ENCODE measurements at places on chromosomes 12 and 14.

DNA sequence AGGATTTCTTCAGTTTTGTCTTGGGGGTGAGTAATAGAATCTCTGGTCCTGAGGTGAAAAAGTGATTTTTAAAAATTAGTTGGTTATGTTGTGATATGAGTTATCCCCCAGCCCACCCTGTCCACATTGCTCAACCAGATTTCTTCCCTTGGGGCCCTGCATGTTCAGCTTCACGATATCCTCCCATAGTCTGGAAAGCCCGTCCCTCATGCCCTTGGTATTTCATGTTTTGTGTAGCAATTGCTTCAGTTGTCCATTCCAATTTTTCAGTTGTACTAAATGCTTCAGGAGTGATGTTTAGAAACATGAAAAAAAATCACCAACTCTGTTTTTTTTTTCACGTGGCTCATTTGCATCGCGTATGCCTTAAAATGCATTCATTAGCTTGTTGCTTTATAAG is 17.5 kb upstream of the BICD1 start:
- DNase-seq: no peak

DNA sequence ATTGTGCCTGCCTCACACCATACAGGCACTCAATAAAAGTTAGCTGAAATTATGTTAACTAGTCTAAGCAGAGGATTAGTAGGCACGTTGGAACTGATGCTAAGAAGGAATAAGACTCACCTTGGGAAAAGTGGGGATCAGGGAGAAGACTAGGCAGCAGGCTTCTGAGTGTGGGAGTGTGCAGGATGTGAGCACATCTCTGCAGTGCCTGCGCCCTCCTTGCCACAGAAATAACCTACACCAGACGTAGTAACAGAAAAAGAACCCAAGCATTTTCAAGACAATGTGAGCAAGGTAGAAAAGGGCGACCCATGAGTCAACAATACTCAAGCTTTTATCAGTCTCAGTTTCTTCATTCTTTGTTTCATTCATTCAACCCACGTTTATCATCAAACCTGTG is 113.9 kb downstream of the CACNA1C start:
- DNase-seq: no peak

GRCh38 chr14:73723406-73723796 is 9.2 kb upstream of the PNMA1 start:
- no peak for DNase-seq

DNA sequence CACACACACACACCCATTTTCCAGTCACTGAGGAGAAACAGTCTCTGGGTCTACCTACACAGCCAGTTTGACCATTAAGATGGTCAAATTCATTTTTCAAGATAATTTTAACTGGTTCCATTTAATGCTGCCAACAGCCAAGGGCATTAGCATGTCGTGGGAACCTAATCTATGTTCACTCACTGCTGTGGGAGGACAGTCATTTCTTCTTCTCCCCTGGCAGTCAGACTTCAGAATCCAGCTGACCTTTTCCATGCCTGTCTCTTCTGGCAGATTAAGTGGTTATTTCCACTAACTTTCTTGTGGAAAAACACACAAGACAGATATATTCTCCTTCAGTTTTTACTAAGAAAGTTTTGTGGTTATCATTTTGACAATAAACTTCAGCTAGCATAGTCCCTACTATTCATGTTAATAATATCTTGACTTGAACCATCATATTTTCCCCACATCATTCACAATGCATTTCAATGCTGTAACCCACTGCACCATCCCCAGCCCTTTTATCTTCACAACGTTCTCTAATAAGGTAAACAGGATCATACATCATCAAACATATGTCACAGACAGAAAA is 82.2 kb downstream of the DAD1 start:
- DNase-seq: no peak

- peak; percentile 8 for DNase-seq
These were observed 3.6 kb downstream of the NAP1L1 start for GRCh38 chr12:76080729-76081415.

DNA sequence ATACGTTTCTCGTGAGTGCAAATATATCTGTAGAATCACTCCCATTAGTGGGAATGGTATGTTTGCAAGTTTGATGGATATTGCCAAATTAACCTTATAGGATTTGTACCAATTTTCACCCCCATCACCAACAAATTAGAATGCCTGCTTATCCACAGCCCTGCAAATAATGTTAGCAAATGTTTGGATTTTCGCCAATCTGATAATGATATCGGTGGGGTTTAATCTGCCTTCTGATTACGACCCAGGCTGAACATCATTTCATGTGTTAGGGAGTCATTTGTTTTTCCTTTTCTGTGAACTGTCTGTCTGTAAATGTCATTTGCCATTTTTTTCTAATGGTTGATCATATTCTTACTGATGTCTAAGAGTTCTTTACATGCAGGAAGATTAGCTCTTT is 4.1 kb upstream of the DAZAP2 start:
- DNase-seq: no peak

DNA sequence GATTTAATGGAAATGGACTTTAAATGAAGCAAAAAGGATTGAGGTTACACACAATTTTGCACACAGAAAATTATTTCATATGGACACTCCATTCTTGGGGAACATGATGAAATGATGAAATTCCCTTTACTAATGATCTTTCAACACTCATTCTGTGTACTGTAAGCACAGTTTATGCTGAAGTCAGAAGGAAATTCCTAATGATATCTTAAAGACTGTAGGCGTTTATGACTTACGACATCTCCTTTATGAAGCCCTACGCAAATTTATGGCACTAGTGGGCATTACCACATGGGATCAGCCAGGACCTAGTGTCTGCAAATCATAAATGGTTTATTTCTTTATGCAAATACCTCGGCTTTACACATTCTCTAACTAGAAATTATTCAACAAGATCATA is 97.9 kb upstream of the SOX5 start:
- DNase-seq: no peak

DNA sequence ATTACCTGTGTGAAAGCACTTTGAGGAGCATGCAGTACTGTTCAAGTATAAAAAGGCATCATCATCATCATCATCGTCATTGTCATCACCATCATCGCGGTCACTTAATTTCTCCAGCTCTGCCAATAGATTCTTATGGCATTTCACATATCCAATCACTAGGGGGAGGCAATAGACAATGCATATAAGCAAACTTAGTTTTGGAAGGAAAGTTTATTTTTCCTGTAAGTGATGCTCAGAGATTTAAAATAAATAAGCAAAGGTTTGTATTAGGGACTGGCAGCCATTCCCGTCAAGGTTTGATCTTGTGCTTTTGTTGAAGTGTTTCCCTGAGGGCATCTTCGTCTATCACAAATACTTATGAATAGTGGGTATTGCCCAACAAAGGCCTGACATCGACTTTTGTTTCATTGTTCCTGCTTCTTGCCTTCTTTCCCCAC is 127.4 kb downstream of the KTN1 start:
- DNase-seq: peak; percentile 39

DNA sequence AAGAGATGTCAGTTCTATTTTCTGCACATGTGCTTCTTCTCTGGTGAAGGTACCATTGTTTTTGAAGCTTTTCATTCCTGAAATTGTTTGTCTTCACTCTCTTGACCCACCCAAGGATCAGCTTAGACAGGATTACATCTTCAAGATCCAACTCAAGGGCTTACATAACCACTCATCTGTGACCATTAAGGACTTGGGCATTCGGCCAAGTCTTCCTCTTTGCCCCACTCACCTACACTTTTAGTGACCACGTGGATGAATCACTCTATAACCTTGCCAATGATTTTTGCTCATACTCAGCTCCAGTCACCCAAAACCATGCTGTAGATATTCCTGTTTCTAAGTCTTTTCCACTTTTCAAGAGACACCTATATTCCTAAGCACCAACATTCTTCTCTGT is 36.5 kb upstream of the SSTR1 start:
- peak; percentile 3 for DNase-seq

GRCh38 chr12:31406345-31406744 is 80.4 kb upstream of the SINHCAF start:
- DNase-seq: no peak

- no peak for DNase-seq
These were observed 11.7 kb downstream of the ITGA5 start for GRCh38 chr12:54407183-54407905.

DNA sequence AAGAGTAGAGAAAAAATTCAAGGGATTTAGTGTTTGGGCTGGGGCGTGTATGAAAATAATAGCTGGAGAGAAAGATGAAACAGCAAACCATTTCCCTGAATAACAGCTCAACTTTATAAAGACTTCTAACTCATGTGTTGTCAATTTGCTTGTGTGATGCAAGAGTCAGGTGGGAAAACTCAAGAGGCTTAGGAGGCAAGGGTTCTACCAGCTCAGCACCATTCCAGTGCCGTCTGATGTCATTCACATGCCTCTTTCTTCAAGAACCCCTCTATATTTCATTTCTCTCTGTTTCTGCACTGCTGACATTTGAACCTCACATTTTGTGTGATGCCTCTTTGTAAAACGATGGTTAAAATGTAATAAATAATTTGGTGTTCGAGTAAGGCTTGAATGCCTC is 192.2 kb downstream of the PRKD1 start:
- no peak for DNase-seq

DNA sequence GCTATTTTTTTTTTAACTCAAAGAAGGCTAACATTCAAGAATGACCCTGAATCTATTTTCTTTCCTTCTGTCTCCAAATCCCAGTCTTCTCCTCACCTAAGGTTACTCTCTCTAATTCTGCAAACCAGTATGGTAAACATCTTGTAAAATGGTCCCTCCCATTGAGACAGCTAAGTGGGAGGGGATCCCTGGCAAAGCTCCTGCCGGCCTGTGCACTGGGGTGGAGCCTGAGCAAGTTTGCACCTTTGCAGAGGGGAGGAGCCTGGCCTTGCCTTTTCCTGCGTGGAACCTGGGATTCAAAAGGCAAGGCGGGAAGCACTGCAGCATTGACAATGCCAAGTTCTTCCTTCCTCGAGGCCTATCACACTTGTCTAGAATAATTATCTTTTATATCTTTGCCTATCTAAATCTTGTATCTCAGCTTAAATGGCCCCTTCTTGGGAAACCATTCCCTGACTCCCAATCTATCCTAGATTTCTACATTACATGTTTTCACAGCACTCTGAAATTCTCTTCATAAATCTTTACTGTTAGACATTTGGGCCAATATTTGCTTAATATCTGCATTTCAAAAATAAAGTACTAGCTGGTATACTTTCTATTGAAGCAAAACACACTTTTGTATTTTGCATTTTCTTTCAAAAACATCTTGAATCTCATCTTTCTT is 83.0 kb downstream of the EPS8 start:
- no peak for DNase-seq

GRCh38 chr12:75661908-75662307 is 150.5 kb upstream of the KRR1 start:
- DNase-seq: no peak

GRCh38 chr14:36346052-36346451 is 25.6 kb upstream of the MBIP start:
- no peak for DNase-seq

- no peak for DNase-seq
These were observed 1282.2 kb upstream of the USP15 start for GRCh38 chr12:60977966-60978365.

GRCh38 chr14:73602994-73603393 is 9.3 kb upstream of the ACOT6 start:
- no peak for DNase-seq

DNA sequence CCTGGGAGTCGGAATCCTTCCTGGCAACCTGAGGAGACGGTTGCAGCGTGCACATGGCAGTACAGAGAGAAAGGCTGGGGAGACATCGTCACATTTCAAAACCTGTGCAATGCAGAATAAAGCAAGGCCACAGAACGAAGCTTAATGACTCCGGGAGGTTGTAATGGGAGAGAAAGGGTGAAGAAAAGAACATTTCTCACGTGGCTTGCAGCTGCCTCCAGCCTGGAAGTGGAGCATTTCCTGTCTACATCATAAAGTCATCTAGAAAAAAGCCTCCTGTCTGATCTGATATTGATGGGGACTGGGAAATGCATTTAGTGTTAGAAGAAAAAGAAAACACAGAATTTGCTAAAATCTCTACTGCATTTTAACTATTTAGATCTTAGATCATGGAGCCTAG is 209.3 kb downstream of the TMEM132C start:
- DNase-seq: no peak

DNA sequence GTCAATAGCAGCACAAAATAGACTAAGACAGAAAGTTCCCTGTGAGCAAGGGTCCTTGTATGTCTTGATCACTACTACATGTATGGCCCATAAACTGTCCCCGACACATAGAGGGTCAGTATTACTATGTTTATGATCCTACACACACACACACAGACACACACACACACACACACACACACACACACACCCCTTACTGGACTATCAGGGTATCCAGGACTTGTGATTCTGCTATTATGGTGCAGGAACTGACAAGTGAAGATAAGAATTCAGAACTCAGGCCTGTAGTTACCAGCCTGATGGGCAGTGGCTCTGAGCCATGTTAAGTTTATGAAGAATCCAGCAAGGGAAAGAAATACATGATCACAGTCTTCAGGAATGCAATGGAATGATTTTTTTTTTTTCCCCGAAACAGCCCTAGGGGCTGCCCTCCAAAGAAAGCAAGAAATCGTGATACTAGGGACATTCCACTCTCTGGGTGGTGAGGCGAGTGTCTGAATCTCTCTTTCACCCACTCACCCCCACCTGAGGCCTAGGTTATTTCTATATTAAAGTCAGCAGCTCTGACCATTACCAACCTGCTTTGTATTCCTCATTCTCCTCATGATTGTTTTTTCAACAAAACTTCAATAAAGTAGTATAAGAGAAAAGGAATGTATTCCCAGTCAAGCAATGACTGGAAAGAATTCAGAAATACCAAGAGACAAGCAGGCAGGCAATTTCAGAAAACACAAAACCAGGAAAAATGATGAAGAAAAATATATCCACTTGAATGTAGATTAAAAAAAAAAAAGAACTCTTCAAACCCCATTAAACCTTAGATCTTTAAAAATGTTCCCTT is 105.8 kb downstream of the AVPR1A start:
- DNase-seq: peak; percentile 87

DNA sequence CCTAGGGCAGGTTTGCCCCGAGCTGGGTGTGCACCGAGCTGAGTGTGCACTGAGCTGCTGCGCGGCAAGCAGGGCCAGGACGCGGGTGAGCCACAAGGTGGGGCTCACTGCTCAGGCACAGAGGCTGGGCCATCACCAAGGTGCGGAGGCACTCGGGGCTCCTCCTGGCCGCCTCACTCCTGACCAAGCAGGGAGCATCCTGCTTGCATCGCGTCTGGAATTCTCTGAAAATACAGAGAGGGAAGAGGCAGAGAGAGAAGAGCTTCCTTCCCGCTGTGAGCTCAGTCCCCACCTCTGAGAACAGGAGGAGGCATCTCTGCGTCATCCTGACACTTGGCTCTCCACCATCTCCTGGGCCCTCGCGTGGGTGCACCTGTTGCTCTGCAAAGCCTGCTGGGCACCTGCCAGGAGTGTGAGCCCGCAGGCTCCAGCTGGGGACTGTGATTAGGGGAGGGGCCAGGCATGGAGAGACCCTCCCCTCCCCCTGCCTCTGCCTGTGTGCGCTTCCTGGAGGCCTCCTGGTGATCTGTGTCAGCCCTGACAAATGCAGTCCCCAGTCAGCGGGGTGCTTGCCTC is 116.3 kb downstream of the GLT1D1 start:
- DNase-seq: peak; percentile 84

- DNase-seq: no peak
These were observed 60.5 kb downstream of the FBXW8 start for GRCh38 chr12:116971222-116971621.

All from Daoy (cell line).